Bronchus fibroblast of lung (primary cell): ENCODE measurements at places on chromosomes 5 and 9. TPM values are rescaled to one million over a fixed set of nuclear protein-coding genes. Genes with fewer than 3 reads are reported as not detected.

Gene ARL14EPL
- total RNA-seq: 0.17 TPM in 1 of 2 replicates, not detected in the other

Gene SLC4A9
- not detected in 2 replicates for total RNA-seq

Gene ACSL6
- total RNA-seq: under 0.01 TPM in 1 of 2 replicates, not detected in the other

Gene PAX5
- not detected in 2 replicates for total RNA-seq

Gene IRX2
- total RNA-seq: 1.8 and 2.2 TPM in 2 replicates

Gene GABRB2
- not detected in 2 replicates for total RNA-seq

Gene ADGRV1
- 0.17 TPM in 1 of 2 replicates, not detected in the other for total RNA-seq

Gene RASEF
- total RNA-seq: under 0.01 TPM in 1 of 2 replicates, not detected in the other

Gene SLC46A2
- not detected in 2 replicates for total RNA-seq

Gene SPATA31A3
- not detected in 2 replicates for total RNA-seq

Gene PCDHGA9
- 1.7 and 1.9 TPM in 2 replicates for total RNA-seq

Gene CENPP
- 6.8 and 10.6 TPM in 2 replicates for total RNA-seq

Gene BARHL1
- not detected in 2 replicates for total RNA-seq

Gene IFNK
- total RNA-seq: not detected in 2 replicates

Gene TPPP
- under 0.01 and 0.17 TPM in 2 replicates for total RNA-seq

Gene SGCD
- 1.0 and 1.3 TPM in 2 replicates for total RNA-seq

Gene GPR151
- total RNA-seq: not detected in 2 replicates

Gene GKAP1
- total RNA-seq: 1.0 and 1.3 TPM in 2 replicates
